Stimulated activated CD4-positive, alpha-beta T cell treated with anti-CD3 and anti-CD28 coated beads, Interleukin-15, amount 100 ng/mL, for 48 hours (primary cell): ENCODE measurements at places on chromosomes 6 and 20.

GRCh38 chr6:150025201-150025917, at the start of gene RAET1L:
Gene RAET1L, minus strand, starts transcription at chr6:150025532. Its CDS starts 61 bp downstream, at chr6:150025471.
- no peak for DNase-seq

DNA sequence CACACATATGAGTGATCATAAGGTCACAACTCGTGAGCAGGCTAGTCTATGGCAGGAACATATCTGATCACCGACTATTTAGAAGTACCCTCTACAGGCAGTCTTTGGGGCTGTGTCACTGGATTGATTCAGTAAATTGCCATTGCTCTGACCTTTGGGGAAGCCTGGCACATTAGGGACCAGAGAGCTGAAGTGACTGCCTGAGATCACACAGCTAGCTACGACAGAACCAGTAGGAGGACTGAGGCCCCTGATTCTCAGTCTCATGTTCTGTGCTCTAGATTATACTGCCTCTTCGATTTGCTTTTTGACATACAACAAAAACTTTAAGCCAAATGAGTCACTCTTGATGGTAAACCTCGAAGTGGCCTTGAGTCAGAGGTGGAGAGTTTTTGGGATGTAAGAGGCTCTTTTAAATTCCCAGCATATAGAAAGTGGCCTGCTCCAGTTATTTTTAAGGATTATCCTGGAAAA, 247.5 kb upstream of the SUPT3H start:
- peak; percentile 16 for DNase-seq

- DNase-seq = no peak
These were observed 469.8 kb upstream of the FLRT3 start for GRCh38 chr20:14807224-14807623.

DNA sequence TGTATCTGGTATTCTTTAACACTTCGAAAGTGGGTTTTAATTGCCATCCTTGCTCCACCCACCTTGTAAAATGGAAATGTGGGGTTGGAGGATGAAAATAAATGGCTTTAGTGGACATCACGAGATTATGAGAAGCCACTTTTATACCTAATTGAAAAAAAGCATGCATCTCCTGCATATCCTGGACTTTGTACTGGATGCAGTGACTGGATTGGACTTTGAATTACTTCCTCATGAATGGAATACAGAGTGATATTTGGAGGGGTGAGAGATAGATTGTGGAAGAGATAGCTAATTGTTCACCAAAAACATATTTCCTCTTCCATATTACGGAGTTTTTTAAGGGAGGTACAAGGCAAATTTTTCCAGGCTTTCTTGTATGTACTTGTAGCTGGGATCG, 813.0 kb downstream of the TENT5A start:
- DNase-seq = no peak

GRCh38 chr6:158337332-158337731, 25.1 kb downstream of the TULP4 start:
- no peak for DNase-seq

DNA sequence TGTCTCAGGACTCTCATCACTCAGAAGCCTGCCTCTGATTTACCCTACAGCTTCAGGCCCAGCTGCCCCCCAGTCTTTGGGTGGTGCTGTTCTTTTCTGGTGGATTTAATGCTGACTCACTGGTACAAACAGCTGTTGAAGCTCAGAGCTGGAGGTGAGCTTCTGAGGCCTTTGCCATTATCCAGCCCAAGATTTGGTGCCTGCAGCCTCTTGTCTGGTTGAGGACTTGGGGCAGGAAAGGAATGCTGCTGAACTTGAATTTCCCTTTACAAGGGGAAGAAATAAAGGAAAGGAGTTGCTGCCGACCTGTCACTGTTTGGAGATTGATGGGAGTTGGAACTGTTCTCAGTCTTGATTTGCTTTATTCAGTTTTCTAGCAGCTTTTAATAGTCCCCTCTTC, 19.8 kb downstream of the ABCF1 start:
- no peak for DNase-seq
